AG10803 (cell line): ENCODE measurements at places on chromosomes 11 and 22.
A peak's percentile ranks its signal among the peaks of the same experiment; 100 is the strongest.

GRCh38 chr22:20021196-20022181, 579 bp downstream of the TANGO2 start:
- DNase-seq, result peak; percentile 73

DNA sequence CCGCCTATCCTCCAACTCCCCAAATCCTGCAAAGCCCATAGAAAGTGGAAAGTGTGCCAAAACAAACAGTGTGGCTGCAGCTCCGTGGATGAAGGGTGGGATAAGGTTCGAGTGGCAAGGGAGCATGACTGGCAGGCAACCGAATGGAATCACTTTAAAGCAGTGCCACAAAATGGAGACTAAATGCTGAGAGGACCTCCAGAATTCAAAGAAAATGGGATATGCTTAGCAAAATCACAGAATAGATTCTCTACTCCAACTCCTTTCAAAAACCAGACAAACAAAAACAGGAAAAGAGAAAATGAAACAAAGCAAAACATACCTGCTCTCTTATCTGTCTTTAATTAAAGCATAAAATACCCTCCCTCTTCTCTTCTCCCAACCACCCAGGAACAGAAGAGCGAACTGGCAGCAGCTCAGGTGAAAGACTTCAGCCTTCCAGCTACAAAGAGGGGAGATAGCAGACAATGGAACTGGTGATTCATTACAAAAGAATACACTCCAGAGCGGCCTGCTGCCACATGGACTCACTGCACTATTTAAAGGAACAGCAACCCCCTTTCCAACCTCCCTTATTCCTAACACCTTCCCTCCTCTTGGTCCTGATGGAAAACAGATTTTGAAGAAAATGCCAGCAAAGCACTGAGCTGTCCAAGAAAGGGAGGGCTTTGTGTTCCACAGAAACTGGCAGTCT, 118.5 kb downstream of the APOL5 start:
- DNase-seq, result peak; percentile 92

- DNase-seq, result no peak
These were observed 354.0 kb upstream of the CCDC90B start for GRCh38 chr11:83639995-83640758.

- no peak for DNase-seq
These were observed 52.3 kb downstream of the SGSM3 start for GRCh38 chr22:40422558-40423309.

GRCh38 chr22:19909350-19910179, 32.0 kb upstream of the COMT start:
- DNase-seq, result peak; percentile 73

GRCh38 chr22:45246060-45246985, 5.6 kb upstream of the KIAA0930 start:
- peak; percentile 97 for DNase-seq

DNA sequence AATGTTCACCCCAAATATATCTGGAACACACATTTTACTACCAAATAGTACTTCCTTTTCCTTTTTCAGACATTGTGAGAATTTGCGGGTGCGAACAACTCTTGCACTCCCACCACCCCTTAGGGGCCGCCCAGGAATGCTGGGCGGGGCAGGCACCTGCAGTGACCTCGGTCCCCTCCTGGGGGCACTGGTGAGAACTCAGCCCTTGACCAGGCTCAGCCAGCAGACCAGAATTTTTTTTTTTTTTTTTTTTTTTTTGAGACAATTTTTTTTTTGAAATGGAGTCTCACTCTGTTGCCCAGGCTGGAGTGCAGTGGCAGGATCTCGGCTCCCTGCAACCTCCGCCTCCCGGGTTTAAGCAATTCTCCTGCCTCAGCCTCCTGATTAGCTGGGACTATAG, 75.8 kb downstream of the ARHGAP8 start:
- no peak for DNase-seq

DNA sequence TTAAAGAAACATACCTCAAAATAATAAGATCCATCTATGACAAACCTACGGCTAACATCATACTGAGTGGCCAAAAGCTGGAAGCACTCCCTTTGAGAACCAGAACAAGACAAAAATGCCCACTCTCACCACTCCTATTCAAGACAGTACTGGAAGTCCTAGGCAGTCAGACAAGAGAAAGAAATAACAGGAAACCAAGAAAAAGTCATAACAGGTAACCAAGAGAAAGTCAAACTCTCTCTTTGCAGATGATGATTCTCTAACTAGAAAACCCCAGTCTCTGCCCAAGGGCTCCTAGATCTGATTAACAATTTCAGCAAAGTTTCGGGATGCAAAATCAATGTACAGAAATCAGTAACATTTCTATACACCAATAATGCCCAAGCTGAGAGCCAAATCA, 35.6 kb downstream of the TMEM123 start:
- DNase-seq, result no peak

DNA sequence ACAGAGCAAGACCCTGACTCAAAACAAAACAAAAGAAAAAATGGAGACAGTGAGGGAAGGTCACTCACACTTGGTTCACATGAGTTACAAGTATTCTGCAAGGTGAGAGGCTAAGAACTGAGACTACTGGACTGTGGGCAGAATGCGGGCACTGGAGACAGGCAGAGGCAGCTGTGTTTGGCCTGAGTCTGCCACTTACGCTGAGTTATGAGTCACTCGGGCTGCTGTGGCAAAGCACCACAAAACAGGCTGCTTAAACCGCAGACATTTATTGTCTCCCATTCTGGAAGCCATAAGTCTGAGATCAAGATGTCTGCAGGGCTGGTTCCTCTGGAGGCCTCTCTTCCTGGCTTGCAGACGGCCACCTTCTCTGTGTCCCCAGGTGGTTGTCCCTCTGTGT, 122.8 kb downstream of the SHANK2 start:
- DNase-seq, result peak; percentile 47

DNA sequence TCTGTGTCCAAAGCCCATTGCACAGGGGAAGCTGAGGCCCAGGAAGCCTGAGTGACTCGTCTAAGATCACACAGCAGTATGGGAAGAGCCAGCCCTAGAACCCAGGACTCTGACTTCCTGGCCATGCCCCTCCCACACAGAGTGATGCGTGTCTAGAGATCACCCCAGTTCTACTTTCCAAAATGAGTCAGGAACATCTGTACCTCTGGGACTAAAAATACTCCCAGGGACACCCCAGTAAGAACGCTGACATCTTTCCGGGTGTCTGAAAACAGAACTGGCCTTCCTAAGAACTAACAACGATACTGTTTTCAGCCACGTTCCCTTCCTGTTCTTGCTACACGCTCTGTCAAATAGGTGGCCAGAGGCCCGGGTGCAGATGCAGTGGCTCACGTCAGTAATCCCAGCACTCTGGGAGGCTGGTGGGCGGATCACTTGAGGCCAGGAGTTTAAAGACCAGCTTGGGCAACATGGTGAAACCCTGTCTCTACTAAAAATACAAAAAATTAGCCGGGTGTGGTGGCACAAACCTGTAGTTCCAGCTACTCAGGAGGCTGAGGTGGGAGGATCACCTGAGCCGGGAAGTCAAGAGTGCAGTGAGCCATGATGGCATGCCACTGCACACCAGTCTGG, 21.7 kb upstream of the PDGFB start:
- DNase-seq, result peak; percentile 14

- DNase-seq, result no peak
These were observed 39.8 kb upstream of the FDX1 start for GRCh38 chr11:110389965-110390364.

GRCh38 chr11:18358646-18359045, 35.7 kb upstream of the LDHA start:
- no peak for DNase-seq

- no peak for DNase-seq
These were observed 12.7 kb downstream of the TMEM121B start for GRCh38 chr22:17108256-17109112.

DNA sequence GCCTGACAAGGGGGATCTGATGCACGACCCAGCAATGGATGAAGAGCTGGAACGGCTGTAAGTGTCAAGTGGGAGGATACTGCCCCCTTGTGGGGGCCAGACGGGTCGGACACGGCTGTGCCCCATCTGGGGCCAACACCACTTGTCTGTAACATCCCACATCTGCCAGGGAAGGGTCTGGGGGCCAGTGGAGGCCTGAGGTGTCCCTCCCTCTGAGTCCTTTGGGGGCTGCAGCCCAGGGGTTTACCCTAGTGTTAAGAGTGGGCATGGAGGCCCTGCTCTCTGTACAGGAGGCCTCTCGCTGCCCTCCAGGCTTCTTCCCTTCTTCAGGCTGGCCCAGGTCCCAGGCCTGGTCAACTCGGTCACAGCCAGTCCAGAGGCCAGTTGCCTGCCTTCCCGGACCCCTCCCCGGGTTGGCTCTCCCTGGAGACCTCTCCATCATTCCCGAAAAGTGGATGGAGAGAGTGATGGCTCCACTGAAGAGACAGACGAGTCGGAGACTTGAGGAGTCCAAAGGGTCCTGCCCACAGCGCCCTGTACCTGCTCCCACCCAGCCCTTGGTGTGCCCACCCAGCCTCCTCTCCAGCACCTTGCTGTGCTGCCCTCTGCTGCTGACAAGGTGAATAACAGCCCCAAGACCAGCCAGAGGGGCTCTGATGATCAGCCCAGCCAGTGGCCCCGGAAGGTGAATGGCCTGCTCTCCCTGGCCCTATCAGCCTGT, 15.4 kb downstream of the ARFGAP2 start:
- DNase-seq, result peak; percentile 71

GRCh38 chr11:64799623-64800302, 3.3 kb downstream of the MAP4K2 start:
- DNase-seq, result no peak

- DNase-seq, result no peak
These were observed 13.6 kb downstream of the TUB start for GRCh38 chr11:8094656-8095055.

GRCh38 chr11:30587269-30587812, 1.2 kb upstream of the MPPED2 start:
- DNase-seq, result no peak

- DNase-seq, result peak; percentile 13
These were observed 99.5 kb downstream of the ZNF280B start for GRCh38 chr22:22408731-22409696.

DNA sequence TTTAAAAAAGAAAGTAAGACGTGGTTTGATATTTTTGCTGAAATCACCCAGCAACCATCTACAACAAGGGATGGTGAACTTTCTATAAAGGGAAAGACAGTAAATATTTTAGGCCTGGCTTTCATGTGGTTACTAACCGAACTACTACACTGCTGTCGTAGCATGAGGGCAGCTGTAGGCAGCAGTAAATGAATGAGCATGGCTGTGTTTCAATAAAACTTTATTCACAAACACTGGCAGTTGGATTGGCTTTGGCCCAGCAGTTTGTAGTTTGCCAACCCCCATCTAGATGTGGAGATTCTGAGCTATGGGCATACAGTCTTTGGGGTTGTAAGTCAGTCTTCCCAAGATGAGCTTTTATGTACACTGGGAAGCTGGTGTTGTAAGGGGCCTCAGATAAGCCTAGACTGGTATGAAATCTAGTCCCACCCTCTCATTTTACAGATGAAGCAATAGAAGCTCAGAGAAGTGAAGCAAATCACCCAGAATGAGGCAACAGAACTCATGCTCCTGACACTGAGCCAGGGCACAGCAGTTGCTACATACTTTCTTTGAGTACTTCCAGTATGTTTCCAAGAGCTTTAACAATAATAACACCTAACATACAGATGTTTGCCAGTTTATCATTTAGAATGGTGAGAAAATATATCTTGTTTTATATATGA, 204.4 kb downstream of the ADAMTS15 start:
- peak; percentile 95 for DNase-seq

DNA sequence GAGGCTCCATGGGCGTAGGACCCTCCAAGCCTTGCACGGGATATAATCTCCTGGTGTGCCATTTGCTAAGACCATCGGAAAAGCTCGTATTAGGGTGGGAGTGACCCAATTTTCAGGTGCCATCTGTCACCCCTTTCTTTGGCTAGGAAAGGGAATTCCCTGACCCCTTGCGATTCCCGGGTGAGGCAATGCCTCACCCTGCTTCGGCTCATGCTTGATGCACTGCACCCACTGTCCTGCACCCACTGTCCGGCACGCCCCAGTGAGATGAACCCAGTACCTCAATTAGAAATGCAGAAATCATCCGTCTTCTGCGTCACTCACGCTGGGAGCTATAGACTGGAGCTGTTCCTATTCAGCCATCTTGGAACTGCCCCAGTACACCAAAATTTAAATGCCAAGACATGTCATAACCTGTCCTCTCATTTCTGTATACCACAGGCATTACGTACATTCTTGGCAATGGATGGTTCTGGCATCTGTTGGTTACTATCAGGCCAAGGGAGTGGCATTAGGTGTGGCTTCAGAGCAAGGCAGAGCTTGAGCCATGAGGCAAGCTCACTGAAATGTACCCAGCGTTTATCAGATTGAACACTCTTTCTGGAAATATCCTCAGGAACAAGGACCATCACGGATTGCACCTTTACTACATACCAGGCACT, 95.4 kb upstream of the GALNT18 start:
- DNase-seq, result no peak

- no peak for DNase-seq
These were observed 35.5 kb downstream of the SYT7 start for GRCh38 chr11:61545341-61545740.

- DNase-seq, result peak; percentile 19
These were observed 77.7 kb downstream of the MORC2 start for GRCh38 chr22:30890686-30891442.

DNA sequence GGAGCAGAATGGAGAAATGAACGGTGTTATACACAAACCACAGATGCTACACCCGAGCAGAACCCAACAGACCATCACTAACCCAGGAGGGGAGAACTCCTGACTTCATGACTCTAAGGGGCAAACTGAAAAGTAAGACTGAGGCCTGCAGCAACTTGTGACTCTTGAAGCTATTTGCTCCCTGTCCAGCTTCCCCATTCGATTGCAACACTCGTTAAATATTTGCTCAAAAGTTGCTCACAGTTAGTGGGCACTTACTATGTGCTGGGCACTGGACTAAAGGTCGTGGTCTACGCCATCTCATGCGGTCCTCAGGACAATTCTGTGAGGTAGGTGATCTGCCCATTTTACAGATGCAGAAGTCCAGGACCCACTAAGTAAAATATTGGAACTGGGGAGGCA, 9.5 kb upstream of the ADA2 start:
- DNase-seq, result no peak

- DNase-seq, result no peak
These were observed 20.1 kb upstream of the AQP11 start for GRCh38 chr11:77569676-77570070.

DNA sequence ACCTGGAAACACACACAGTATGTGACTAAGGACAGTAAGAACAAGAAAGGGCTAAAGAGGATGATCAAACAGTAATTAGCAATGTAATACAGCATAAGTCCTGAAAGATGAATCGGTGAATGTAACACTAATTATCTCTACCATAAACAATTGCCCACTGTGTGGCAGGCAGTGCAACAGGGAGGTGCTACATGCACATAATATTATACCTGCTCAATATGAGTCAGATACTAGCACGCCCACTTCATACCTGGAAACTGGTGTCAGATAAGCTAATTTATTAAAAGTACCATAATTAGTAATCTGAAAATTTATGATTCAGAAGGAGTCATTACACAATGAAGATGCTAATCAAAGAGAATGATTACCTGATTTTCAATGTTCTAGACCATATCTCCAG, 14.9 kb downstream of the CASP12 start:
- DNase-seq, result no peak

GRCh38 chr11:27443227-27443626, 29.4 kb downstream of the LGR4 start:
- DNase-seq, result no peak

GRCh38 chr11:111379602-111380136, 594 bp upstream of the POU2AF1 start:
- DNase-seq, result no peak
